ENCODE measurements at places on chromosomes 7 and 10.
A peak's percentile ranks its signal among the peaks of the same experiment; 100 is the strongest.

- no peaks in the 10 kb centered on the region for H3K27me3 ChIP-seq
- H3K36me3 ChIP-seq, result peaks cover 2% of the 10 kb centered on the region
- DNase-seq, result no peak
Measured at GRCh38 chr10:113865901-113866300, 11.4 kb downstream of the NHLRC2 start.

- no peaks in the 10 kb centered on the region for H3K27me3 ChIP-seq
- H3K4me1 ChIP-seq, result peaks cover 23% of the 10 kb centered on the region
- DNase-seq, result peak; percentile 72
- H3K36me3 ChIP-seq, result no peaks in the 10 kb centered on the region
Measured at GRCh38 chr7:96308253-96308949, 13.5 kb downstream of the SLC25A13 start.

DNA sequence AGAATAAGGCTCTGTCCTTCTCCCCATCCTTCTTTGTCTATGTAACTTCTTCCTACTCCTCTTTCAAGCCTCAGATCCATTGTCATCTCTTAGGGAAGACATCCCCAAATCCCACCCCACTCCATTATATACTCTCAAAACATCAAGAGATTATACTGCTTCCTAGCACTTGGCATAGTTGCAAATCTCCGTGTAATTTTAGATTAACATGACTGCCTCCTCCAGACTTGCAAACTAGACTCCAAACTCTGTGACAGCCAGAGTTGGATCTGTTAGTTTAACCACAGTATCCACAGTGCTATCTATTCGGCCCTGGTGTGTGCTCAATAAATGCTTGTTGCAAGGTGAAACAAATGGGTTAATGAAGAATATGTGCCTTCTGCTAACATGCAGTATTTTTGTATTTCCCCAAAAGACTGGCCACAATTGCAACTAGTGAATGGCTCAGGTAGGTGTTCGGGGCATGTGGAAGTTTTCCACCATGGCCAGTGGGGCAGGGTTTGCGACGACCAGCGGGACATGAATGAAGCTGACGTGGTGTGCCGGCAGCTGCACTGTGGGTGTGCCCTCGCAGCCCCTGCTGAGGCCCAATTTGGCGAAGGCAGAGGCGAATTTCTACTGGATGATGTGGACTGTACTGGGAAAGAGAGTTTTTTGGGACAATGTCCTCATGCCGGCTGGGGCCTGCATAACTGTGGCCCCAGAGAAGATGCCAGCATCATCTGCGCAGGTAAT, 34.5 kb upstream of the C10orf120 start:
- DNase-seq, result no peak
- no peak overlapping the region for H3K4me3 ChIP-seq
- no peak overlapping the region for H3K27ac ChIP-seq
- no peaks in the 10 kb centered on the region for H3K27me3 ChIP-seq

DNA sequence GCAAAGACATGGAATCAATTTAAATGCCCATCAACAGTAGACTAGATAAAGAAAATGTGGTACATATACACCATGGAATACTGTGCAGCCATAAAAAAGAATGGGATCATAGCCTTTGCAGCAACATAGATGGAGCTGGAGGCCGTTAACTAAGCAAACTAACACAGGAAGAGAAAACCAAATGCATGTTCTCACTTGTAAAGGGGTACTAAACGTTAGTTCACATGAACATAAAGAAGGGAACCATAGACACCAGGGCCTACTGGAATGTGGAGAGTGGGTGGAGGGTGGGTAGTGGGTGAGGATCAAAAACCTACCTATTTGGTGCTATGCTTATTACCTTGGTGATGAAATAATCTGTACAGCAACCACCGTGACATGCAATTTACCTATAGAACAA, 78.4 kb upstream of the GSDME start:
- no peak overlapping the region for H3K27ac ChIP-seq
- no peaks in the 10 kb centered on the region for H3K27me3 ChIP-seq
- no peaks in the 10 kb centered on the region for H3K36me3 ChIP-seq
- no peak for DNase-seq
- no peak overlapping the region for H3K4me3 ChIP-seq

DNA sequence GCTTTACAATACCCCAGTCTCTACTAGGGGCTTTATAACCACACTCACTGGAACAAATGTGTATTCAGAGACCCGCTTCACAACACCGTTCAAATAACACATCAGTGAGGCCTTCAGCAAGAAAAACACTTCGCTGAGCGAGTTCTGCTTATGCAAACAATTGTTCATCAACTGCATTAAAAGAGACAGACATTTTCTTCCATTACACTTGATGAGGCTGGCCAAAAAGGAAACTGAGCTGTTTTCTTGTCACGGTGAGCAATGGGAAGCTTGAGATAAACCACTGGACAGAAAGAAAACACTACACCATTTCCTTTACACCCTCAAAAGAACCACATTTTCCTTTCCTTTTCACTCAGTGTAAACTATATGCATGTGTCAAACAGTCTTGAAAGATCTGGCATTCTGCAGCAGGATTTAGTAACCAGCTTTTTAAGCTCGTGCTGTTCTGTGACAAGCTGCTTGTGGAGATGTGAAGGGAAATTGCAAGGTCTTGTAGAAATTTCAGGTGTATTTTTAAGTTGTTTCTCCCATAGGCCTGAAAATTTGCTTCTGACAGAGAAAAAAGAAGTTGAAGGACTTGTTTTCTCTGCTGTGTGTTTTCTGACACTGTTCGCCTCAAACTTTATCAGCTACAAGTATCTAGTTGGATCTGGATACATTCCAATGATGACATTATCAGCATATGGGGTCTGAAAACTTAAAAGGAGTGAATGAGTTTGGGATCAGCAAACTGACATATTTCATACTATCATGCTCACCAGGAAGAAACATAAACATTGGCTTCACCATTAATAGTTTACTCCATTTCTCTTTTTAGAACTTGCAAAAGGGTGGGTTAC, 693.1 kb downstream of the PARD3 start:
- H3K4me1 ChIP-seq, result no peaks in the 10 kb centered on the region
- no peak for DNase-seq
- no peak overlapping the region for H3K27ac ChIP-seq
- H3K36me3 ChIP-seq, result no peaks in the 10 kb centered on the region
- no peaks in the 10 kb centered on the region for H3K27me3 ChIP-seq

DNA sequence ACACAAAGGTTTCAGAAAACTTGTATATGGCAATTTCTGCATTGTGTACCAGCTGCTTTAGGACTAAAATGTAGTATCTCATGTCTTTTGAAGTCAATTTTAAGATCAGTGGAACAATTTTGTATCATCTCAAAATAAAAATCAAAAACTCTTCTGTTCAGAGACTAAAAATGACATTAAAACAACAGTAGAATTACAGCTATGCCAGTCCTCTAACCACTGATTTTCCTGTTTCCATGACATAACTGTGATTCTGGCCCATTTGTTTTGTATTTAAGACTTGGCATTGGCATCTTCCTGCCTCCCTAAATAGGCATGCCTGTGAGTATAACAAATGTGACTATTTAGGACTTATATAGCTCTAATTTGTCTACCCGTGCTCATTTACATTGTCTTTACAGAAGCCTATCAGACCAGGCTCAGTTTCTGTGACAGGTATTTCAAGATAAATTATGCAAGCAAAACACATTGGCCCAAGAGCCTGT, 29.1 kb upstream of the VPS41 start:
- H3K4me3 ChIP-seq, result no peak overlapping the region
- no peaks in the 10 kb centered on the region for H3K36me3 ChIP-seq
- no peaks in the 10 kb centered on the region for H3K4me1 ChIP-seq
- H3K27me3 ChIP-seq, result no peaks in the 10 kb centered on the region

- no peak for DNase-seq
- H3K4me1 ChIP-seq, result no peaks in the 10 kb centered on the region
- no peaks in the 10 kb centered on the region for H3K36me3 ChIP-seq
- H3K27ac ChIP-seq, result no peak overlapping the region
- no peaks in the 10 kb centered on the region for H3K27me3 ChIP-seq
Measured at GRCh38 chr10:29888321-29888720, 171.1 kb downstream of the JCAD start.

DNA sequence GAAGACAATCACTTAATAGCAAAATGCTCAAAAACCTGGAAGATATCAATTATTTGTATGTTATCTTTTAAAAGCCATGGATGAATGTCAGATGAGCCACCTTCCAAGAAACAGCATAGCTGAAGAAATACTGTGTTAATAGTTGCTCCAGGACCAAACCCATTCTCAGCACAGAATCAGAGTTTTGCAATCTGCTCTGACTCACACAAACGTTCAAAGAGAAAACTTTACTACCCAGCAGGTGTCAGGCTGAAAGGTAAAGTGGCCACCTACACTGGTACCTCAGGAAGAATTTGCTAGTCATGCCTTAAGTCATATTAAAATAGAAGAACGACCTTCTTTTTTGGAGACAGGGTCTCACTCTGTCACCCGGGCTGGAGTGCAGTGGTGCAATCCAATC, 526.5 kb downstream of the PARD3 start:
- H3K4me3 ChIP-seq, result no peak overlapping the region
- H3K4me1 ChIP-seq, result peaks cover 10% of the 10 kb centered on the region
- no peak overlapping the region for H3K27ac ChIP-seq
- no peaks in the 10 kb centered on the region for H3K36me3 ChIP-seq
- H3K27me3 ChIP-seq, result no peaks in the 10 kb centered on the region

DNA sequence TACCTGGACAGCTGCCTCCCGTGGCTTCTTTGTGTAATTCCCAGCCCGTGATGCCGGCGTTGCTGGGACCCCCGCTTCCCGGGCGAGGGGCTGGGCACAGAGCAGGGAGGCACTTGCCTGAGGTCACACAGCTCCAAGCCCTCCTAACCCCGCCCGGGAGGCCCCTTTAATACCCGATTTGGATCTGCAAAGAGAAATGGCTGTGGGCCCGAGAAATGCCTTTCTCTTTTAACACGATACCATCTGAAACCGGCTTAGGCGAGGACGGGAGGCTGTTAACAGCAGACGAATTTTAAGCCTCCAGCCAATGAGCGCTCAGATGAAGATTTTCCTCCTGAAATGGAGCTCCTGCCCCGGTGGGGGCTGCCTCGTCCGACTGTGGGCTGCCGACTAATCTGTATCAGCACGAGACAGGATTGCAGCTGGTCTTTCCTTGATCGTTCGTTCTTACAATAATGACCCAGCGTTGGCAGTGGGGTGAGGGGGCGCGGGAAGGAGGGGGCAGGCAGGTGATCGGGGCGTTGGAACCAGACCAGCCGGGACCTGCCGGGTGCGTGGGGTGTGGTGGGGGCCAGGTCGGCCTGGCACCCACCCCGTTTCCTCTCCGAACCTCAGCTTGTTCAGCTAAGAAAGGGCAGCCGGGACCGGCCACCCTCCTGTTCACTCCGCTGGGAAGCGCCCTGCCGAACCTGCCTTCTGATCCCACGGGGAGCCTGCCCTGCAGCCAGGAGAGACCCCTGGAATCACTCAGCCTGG, 36.2 kb upstream of the FOXL3 start:
- no peak overlapping the region for H3K27ac ChIP-seq
- no peak for DNase-seq
- no peaks in the 10 kb centered on the region for H3K36me3 ChIP-seq
- no peaks in the 10 kb centered on the region for H3K4me1 ChIP-seq
- H3K27me3 ChIP-seq, result no peaks in the 10 kb centered on the region
